NCI-H1436 treated with DMSO at 0.1 percent for 48 hours (cell line): ENCODE measurements at places on chromosomes 1 and 21.

- DNase-seq, result no peak
These were observed 466.9 kb downstream of the PCP4 start for GRCh38 chr21:40334159-40334558.

GRCh38 chr1:222592171-222592570 lies 2.4 kb upstream of the TAF1A start:
- no peak for DNase-seq

DNA sequence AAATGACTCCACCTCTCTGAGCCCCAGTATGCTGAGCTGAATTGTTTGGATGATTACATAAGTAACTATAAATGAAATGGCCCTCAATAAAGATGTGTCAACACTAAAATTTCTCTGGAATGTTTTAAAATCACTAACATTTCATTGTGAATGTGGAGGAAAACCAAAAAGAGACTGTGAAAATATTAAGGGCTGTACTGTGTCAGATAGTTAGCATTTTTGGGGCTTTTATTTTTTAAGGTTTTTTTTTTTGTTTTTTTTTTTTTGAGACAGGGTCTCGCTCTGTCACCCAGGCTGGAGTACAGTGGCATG lies 6.3 kb downstream of the MYOC start:
- DNase-seq, result no peak

GRCh38 chr1:180231506-180231921 lies 1.4 kb downstream of the LHX4 start:
- no peak for DNase-seq

GRCh38 chr1:109113590-109114341 lies at the start of gene ELAPOR1:
ELAPOR1 (plus strand) TSS chr1:109114115; CDS start chr1:109114184, 69 bp downstream.
- peak; percentile 19 for DNase-seq

- no peak for DNase-seq
These were observed 5.3 kb downstream of the SLC27A3 start for GRCh38 chr1:153780551-153780950.

GRCh38 chr1:202684716-202685115 lies 25.5 kb downstream of the SYT2 start:
- DNase-seq, result no peak

DNA sequence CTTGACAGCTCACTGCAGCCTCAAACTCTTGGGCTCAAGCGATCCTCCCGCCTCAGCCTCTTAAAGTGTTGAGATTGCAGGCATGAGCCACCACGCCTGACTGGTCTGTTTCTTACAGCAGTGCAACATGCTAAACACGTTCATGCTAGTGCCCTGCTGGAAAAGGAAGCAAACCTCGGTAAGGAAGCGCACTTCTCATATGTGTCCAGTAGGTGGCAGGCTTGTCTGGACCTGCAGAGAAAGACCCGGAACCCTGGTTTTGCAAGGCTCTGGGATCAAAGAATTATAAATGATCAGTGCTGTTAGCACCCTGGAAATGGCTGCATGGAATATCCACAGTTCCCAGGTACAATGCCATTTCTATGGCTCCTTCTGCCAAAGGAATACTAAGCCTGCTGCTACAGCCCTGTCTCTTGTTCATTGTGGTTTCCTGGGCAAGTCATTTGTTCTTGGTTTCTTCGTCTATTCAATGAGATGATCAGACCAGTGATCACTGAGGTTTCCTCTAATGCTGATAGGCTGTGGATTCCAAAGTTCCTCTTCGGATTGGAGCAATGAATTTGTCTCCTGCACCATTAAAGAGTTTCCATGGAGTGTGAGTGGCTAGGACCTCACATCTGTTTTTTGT lies 15.9 kb downstream of the RNU5D-1 start:
- DNase-seq, result no peak

DNA sequence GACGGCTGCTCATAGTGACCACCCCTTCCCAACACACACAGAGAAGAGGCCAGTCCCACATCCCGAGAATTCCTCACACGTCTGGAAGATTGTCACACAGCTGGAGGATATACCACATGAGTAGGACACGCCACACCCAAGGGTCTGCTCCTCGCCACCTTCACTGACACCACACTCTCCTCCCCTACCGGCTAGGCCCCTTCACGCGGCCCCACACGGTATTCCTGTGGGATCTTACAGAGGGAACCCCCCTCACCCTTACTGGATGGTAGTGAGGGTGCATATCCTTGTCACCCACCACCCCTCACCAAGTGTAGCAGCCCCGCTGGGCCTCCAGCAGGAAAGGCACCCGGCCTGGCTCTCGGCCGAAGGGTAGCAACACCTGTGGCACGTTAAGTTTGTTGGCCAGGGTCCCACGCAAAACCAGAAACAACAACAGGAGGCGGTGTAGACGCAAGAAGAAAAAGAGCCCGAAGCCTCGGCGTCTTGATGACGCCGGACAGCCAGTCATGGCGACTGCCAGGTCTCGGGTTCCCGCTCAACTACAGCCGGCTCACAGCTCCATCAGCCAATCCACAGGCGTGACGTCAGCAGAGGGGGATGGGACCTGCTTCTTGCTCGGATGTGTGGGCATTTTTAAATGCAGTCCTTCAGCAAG lies at the start of gene NUP210L:
NUP210L (minus strand) TSS at position 540 of the 658 bp plus-strand sequence.
- no peak for DNase-seq

DNA sequence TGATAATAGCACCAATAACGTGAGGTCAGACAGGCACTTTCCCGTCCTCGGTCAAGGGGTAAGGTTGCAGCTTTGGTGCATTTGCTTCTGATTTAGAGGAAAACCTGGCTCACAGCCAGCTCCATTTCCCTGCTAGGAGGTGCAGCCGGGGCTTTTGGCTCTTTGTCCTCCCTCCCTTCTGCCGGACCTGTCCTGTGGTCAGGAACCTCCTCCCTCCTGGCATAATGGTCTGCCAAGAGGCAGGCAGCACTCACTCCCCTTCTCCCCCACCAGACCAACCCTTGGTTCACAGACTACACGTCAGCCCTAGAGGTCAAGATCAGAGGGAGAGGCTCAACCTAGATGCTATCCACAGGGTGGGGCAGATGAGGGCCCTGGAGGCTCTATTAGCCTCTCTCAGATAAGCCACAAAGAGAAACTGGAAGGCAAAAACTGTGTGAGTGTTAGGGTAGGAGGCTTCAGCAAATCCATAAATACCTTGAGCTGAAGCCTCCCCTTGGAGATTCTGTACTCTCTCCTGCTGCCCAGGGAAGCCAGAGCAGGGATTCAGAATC lies 64.8 kb downstream of the PLXNA2 start:
- DNase-seq, result peak; percentile 70

GRCh38 chr21:34583926-34584563 lies 30.9 kb downstream of the RCAN1 start:
- no peak for DNase-seq

DNA sequence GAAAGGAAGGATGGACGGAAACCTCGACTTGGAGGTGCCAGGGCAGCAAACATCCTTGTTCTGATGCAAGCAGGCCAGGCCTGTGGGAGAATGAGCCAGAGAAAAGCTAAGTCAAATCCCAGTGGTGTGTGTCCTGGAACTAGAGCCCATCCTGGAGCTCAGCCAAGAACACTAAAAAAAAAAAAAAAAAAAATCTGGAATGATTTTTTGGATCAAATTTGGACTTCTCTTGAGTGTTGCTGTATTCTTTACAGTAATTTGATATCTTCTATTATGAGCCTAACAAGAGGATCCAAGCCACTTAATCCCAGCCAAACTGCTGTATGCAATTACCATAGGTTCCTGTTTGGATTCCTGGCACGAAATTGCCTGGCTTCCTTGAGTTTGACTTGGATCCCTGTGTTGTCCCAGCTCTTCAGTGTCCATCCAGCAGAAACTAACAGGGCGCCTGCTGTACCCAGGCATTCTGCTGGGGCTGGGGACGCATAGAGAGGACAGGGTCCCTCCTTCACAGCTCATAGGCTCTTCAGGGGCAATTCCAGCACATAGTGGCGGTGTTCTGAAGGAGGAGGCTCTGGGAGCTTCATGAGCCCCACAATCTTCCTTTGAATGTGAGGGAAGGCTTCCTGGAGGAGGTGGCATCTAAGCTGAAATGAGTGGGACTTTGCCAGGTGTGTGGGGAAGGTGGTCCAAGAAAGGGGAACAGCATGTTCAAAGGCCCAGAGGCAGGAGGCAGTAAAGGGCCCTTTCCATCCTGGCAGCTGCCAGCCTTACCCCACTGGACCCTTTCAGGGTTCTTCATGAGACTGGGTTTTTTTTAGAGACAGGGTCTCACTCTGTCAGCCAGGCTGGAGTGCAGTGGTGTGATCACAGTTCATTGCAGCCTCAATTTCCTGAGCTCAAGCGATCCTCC lies 24.7 kb downstream of the EPHX1 start:
- no peak for DNase-seq

GRCh38 chr1:25006770-25007169 lies 76.7 kb upstream of the RUNX3 start:
- DNase-seq, result no peak

DNA sequence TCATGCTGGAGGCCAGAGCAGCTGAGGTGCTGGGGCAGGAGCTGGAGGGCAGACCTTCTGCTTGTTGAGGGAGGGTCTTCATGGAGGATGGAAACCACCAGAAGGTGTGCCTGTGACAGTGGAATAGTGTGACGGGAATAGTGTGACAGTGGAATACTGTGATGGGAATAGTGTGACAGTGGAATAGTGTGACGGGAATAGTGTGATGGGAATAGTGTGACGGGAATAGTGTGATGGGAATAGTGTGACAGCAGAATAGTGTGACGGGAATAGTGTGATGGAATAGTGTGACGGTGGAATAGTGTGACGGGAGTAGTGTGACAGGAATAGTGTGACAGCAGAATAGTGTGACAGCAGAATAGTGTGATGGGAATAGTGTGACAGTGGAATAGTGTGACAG lies 325.1 kb downstream of the HHAT start:
- DNase-seq, result no peak

- no peak for DNase-seq
These were observed 803 bp upstream of the FLAD1 start for GRCh38 chr1:154982341-154982740.

GRCh38 chr1:20511518-20512428 lies 3.8 kb upstream of the MUL1 start:
- DNase-seq, result no peak

DNA sequence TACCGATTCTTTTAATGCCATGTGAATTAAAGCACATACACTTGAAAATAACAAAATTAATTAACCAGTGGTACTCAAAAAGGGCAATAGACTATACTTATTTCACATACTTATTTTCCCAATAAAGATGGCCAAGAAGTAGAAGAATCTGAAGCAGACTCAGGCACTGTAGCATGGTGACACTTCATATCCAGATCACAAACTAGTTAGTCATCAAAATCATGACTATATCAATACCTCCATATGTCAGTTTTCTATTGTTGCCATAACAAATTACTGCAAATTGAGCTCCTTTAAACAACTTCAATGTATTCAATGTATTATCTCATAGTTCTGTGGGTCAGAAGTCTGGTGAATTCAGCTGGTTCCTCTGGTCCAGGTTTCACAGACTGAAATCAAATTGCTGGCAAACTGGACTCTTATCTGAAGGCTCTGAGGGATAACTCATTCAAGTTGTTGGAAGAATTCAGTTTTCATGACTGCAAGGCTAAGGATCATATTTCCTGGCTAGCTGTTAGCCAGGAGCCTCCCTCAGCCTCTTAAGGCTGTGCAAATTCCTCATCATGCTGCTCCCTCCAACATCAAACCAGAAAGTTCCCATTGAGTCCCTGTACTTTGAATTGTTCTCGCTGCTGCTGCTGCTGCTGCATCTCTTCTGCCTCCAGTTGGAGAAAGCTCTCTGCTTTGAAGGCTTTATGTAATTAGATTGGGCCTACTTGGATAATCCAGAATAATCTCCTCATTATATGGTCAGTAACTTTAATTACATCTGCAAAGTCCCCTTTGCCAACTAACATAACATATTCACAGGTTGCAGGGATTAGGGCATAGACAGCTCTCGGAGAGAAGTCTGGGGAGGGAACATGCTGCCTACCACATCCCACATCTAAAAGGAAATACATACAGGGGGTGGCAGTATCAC lies 91.5 kb downstream of the MRPL39 start:
- no peak for DNase-seq

DNA sequence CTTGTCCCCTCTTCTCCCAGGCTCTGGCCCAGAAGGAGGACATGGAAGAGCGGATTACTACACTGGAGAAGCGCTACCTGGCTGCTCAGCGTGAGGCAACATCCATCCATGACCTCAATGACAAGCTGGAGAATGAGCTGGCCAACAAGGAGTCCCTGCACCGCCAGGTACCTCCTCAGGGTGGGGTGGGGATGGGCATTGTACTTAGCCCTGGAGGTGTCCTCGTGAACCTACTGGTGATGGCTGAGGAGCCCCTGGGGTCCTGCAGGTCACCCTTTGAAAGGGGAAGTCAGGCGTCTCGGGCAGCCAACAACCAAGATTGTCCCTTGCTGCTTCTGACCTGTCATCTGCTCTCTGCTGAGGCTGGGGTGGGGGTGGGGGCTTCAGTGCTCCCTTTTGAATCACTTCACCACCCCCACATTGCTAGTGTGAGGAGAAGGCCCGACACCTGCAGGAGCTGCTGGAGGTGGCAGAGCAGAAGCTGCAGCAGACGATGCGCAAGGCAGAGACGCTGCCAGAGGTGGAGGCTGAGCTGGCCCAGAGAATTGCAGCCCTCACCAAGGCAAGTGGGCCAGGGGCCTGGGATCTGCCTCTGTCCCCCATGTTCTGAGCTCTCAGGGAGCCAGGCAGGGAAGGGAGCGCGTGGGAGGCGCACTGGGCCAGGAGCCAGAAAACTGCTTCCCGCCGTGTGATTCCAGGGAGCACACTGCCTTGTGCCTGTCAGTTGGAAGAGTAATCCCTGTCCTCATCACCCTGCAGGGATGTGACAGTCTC lies 19.7 kb downstream of the PPFIA4 start:
- DNase-seq, result no peak

DNA sequence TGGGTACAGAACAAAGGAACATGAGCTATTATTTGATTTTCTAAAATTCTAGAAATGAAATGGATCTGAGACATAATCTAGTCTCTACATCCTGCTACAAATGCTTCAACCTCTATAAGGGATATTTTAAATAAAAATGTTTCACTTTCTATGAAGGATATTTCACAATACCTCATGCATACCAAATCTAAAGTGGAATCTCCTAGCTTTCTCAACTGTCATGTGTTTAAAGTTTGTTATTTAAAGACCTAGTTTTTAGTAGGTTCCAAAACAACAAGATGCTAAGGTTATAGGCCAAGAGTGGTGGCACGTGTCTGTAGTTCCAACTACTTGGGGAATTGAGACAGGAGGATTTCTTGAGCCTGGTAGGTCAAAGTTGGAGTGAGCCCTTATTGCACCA lies 47.6 kb downstream of the KDM5B start:
- DNase-seq, result no peak
